ENCODE measurements at places on chromosomes 12 and 14.

DNA sequence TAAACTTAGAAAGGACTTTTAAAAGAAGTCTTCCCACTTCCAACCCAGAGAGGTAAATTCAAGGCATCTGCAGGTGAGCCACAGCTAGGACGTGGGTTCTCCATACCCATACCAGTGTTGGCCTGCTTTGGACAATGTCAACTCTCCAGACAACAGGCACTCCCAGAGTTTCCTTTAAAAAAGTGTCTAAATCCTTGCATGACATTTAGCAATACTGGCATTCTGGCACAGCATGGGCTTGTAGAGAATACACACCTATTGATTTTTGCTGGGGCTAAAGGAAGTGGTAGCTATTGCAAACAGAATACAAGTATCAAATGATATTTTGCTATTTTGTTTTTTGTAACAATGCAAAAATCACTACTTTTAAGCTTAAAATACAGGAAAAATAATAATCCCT lies 25.8 kb upstream of the DICER1 start:
- DNase-seq, result no peak

DNA sequence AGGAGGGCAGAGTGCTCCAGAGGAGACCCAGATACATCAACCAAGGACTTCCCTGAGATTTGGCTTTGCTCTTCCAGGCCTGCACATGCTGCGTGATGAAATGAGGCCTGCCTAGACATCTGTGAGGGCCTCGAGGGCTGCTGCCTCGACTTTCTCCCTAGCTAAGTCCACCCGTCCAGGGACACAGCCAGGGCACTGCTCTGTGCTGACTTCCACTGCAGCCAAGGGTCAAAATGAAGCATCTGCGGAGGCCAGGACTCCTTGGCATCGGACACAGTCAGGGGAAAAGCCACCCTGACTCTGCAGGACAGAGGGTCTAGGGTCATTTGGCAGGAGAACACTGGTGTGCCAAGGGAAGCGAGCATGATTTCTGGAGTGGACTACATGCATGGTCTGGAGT lies 10.7 kb downstream of the SLC25A47 start:
- no peak for DNase-seq

DNA sequence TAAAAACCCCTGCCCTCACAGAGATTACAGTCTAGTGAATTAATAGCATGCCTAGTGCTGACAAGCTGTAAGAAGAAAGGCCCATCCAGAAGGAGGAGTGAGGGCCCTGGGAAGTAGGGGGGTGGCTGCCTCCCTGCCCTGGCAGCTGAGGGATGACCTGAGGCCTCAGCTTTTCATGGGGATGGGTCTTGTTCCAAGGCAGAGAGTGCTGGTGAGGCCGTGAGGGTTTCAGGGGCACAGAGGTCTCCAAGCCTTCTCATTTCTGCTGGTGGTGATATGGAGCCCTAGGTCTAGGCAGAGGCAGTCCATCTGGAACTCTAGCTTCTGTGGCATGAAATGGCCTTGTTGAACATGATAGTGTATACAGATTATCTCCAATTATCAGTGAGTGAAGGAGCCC lies 114.4 kb downstream of the ZFP36L1 start:
- no peak for DNase-seq

- DNase-seq, result no peak
Measured at GRCh38 chr14:90699016-90699415, 117.2 kb downstream of the TTC7B start.

DNA sequence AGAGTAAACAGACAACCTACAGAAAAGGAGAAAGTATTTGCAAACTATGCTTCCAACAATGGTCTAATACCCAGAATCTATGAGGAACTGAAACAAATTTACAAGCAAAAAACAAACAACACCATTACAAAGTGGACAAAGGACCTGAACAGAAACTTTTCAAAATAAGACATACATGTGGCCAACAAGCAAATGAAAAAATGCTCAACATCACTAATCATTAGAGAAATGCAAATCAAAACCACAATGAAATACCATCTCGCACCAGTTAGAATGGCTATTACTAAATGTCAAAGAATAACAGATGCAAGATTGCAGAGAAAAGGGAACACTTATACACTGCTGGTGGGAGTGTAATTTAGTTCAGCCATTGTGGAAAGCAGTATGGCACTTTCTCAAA lies 125.8 kb downstream of the C12orf42 start:
- no peak for DNase-seq

GRCh38 chr14:62118461-62118860 lies 356.2 kb downstream of the SNAPC1 start:
- DNase-seq, result no peak

DNA sequence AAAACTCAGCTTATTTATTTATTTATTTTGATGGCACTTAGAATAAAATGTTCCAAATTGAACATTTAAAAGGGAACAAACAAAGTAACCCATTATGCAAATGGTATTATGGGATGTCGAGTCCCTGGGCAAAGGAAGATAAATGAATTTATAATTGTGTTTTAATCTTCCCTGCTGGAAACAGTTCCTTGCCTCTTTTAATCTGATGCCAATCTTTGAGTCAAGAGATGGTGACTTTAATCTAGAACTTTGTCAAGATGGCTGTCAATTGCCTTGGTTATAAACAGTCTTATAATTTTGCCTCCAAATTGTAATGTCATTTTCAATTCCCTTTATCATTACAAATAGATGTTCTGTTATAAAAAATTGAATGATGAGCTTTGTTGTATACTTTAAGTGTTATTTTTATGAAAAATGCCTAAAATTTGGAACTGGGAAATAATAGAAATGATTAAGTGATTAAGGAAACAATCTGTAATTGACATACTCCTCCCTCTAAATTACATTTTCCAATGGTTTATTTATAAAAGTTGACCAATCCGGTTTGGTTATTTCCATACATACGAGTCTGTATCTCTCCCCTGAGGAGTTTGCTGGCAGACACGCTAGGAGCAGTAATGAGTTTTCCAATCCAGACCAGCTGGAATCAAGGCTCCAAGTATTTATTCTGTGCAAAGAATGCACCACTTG lies 134.9 kb upstream of the FRMD6 start:
- DNase-seq, result no peak

- no peak for DNase-seq
Measured at GRCh38 chr14:71271166-71271945, 364.1 kb downstream of the PCNX1 start.

DNA sequence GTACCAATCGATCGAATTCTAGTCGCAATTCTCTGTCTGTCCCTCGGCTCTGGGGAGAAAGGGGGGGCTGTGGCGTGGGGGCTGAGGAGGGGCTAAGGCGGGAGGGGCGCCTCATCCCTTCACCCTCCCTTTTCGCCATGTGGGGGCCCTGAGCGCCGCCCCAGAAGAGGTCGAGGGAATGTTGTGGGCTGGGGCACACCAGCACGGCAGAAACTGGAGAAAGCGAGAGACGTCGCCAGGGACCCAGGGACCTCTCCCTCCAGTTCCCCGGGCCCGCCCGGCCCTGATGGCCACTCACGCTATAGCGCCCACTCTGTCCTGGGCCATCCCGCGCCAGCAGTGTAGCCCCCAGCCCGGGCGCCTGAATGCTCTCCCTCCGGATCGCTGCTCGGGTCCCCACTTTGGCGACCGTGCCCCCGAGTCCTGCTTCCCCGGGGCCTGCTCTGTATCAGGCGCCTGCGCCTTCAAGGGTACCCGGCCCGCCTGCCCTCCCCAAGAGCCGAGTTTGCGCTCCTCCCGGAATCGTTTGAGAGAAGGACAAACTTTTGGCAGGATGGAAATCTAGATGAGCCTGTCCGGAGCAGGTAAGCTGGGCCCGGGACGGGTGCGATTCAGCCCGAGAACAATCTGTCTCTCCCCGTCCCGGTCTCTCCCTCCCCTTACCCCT lies 62.6 kb downstream of the SMUG1 start:
- no peak for DNase-seq

DNA sequence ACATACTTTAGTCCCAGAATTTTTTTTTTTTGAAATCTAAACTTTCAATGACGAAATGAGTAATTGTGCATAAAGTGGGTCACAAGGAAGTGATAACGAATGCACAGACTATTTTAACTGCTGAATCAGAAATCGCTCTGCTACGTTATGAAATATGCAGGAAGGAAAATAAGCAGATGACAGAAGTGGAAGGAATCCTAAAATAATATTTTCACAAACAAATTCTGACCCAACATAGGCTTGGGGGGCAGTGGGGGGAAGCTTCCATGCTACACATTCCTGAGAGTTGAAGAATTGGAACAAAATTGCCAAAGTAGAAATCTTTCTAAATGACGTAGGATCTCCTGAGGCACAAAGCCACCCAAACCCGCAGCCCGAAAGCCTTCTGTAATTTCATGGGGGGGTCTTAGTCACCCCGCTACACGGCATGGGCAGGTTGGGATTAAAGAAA lies 89.6 kb downstream of the ARF6 start:
- DNase-seq, result no peak

- DNase-seq, result no peak
Measured at GRCh38 chr12:81284137-81284536, 206.3 kb downstream of the ACSS3 start.

- DNase-seq, result no peak
Measured at GRCh38 chr12:80702889-80703805, 4.3 kb upstream of the MYF6 start.

DNA sequence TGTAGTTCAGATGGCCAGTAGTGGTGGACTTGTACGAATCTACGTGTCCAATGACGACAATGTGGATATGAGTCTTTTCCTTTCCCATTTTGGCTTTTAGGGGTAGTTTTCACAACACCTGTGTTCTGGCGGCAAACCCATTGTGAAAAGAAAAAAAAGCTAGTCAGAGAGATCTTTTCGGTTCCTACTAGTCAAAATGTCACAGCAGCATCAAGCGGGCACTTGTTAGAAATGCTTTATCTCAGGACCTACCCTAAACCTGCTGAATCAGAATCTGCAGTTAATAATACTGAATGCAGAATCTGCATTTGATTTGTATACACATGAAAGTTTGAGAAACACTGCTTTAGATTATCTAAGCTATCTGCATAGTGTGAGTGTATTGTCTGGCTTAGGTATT lies 18.3 kb downstream of the AEBP2 start:
- no peak for DNase-seq

DNA sequence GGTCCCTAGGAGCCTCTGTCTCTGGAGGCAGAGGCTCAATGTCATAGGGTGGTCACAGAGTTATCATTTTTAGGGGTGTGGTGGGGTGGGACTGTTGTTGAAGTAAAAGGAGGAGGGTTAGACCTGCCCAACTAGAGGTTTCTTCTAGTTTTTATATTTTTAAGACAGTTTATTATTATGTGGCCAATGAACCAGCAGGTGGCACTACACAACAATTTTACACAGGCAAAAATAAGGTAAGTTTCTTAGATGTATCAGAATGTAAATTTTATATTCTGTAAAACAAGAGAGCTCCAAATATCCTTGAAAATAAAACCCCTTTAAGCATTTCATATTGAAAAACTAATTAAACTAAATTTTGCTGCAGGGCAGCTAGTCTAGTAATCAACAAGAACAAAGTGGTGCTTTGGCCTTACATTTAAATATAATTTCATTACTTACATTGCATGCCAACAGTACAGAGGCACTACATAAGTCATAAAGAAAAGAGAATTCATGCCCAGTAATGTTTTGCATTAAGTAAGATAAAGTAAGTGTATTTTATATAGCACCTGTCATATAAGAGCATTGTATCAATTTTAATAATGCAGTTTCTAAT lies 22.2 kb upstream of the OVCH1 start:
- DNase-seq, result no peak

DNA sequence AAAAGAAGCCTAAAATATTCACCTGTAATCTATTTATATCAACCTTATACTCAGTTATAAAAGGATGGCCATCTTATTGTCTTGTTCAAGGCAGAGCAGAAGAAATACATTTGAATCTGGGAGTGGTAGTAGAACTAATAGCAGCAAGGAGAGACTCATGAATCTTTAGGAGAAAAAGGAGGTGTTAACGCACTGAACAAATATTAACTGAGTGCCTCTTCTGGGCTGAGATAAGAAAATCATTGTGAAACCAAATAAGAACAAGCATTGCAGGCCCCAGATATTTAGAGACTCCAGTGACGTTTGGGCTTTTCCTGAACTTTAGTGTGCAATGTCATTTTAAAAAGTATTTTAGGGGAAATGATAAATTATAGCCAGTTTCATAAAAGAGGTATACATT lies 790.6 kb downstream of the DIO2 start:
- DNase-seq, result no peak

GRCh38 chr12:50297996-50298395 lies 14.7 kb upstream of the LIMA1 start:
- no peak for DNase-seq

- DNase-seq, result no peak
Measured at GRCh38 chr14:75125617-75126016, 1.2 kb downstream of the NEK9 start.
